LHCN-M2 (cell line): ENCODE measurements at places on chromosomes 16 and 17. TPM values are rescaled to one million over a fixed set of nuclear protein-coding genes. Genes with fewer than 3 reads are reported as not detected.

GRCh38 chr16:1665829-1666228 is 12.2 kb upstream of the JPT2 start:
- no peak for DNase-seq

DNA sequence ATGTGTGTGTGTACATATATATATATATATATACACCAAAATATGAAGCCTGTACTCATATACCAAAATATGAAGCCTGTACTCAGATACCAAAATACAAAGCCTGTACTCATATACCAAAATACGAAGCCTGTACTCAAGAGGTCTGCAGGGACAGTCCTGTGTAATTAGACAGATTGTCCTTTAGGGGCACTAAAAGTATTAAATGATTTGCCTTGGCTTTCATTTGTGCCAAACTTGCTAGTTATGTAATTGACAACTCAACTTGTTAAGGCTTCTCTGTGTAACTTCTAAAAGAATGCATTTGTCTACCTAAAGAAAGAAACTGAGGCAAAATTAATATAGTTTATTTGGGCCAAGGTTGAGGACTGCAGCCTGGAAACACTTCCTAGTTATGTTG is 30.8 kb upstream of the DHX40 start:
- peak; percentile 10 for DNase-seq

DNA sequence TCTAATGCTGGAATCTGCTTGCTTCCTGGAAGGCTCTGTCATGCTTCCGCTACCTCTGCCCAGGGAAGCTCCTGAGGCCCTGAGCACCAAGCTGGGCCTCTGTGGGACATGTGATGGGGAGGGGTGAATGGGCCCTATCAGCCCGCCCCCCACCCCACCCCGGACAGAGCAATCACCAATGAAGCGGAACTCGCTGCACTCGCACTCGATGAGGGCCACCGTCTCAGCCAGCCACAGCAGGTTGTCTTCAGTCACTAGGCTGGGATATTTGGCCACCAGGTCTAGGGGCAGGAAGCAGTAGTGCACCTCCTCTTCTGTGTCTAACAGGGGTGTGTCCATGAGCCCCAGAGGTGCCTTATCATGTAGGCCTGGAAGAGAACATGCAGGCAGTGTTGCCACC is 23.6 kb downstream of the KCTD19 start:
- no peak for DNase-seq

- DNase-seq, result peak; percentile 81
Measured at GRCh38 chr17:57622683-57623433, 122.2 kb downstream of the CCDC182 start.

GRCh38 chr17:10738521-10739258 is 8.9 kb upstream of the TMEM220 start:
- DNase-seq, result no peak

DNA sequence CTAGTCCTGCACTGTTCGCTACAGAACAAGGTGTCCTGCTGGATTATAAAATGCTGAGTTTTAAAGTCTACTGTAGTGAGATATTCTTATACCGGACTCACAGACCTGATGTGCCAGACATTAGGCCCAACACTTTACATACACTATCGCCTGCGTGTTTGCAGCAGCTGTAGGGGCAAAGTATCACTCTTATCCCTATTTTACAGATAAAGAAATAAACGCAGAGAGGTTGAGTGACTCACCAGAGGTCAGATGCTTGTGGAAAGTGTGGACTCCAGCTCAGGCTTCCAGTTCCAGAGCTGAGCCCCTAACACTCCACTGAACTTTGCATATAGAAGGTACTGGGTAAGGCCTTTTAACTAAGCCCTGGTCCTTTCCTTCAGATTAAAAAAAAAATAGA is 47.4 kb downstream of the PLXDC1 start:
- peak; percentile 22 for DNase-seq

- no peak for DNase-seq
Measured at GRCh38 chr16:85735225-85735635, 15.7 kb downstream of the C16orf74 start.

DNA sequence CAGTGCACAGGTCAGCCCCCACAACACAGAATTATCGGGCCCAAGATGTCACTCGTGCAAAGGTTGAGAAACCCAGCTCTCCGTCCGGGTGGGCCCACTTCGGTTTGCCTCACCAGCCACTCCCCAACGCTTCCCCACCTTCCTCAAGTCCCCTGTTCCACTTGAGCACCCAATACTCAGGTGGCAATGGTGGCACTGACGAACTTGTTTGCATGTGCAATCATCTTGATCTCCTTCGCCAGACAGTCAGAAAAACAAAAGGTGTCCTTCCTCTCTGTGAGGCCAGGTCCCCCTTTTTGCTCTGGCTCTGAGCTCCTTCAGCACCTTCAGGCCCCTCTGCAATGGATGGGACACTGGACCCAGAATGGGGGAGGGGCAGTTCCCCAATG is 3.7 kb downstream of the GGA2 start:
- no peak for DNase-seq

DNA sequence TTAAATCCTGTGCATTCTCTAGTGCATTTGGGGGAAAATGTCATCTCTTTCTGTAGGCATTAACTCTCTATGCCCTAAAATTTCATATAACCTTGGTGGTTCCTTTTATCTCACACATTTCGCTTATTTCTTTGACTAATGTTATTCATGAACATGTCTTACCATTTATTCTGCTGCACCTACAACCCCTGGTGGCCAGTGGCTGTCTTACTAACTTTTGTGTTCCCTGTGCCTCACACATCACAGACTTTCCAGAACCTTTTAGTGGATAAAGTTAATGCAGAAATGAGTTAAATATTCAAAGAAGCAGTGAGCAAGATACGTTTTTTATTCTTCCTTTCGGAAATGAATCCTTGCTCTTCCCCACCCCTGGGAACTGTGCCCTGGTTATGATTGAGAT is 111.9 kb downstream of the CDH13 start:
- DNase-seq, result no peak

DNA sequence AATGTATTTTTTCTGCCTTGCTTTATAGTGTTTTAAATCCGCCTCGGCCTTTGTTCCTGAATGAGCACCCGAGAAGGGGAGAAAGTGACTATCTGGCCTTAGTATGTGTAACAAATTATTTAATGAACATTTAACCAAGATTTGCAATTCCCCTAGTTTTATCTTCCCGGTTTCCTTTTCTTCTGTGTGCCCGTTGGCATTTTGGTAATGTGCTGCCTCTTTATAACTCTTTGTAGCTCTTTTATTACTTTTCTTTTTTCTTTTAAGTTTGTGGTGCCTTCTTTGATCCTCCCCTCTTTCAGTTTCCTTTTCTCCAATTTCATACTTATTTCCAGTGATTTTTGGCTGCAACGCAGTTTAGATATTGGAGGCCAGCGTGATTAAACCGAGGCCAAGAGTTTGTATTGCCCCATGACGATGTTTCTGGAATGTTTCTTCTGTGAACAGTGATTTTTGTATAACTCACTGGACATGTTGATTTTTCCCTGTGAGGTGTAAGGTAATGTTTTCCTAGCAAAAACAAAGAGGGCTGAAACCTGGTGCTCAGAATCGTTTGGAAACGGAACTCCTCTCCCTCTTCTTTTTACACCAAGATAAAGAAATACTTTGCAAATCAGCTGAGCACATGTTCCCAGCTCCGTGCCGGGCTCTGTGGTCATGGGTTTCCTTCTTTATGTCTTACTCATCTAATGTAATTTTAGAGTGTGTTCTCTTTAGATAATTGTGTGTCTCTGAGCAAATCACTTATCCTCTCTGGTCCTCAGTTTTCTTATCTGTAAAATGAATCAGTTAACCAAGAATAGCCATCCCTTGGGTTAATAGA is 344.3 kb downstream of the WWOX start:
- DNase-seq, result no peak

- no peak for DNase-seq
Measured at GRCh38 chr16:50605733-50606430, 57.7 kb downstream of the NKD1 start.

DNA sequence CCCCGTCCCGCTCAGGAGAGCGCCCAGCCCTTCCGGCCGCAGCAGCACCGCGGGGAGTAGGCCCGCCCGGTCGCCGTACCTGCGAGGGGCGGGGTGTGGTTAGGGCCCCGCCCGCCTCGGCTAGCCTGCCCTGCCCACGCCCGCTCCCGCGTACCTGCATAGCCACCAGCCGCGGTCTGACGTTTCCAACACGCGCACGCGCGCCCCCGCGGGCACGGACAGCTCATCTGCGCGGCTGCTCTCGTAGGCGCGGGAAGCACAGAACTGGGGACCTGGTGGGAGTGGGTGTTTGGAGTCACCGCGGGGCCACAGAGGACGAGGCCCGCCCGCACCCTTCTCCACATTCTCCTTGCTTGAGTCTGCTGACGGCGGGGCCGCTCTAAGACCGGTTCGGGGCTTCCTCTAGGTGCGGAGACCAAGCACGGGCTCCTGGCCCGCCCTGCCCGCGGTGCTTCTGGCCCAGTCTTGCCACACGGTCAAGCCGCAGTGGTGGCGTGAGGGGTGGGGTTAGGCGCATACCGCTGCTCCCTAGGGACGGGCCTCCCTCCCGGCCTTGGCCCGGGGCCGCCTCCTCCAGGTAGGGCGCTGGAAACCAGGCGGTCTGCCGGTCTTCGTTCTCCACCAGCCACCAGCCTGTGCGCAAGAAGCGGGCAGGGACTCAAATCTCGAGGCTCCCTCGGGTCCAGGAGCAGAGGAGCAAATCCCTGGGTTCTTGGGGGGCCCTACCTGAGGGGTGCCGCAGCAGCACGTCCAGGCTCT is 1.8 kb downstream of the NOXO1 start:
- DNase-seq, result no peak

DNA sequence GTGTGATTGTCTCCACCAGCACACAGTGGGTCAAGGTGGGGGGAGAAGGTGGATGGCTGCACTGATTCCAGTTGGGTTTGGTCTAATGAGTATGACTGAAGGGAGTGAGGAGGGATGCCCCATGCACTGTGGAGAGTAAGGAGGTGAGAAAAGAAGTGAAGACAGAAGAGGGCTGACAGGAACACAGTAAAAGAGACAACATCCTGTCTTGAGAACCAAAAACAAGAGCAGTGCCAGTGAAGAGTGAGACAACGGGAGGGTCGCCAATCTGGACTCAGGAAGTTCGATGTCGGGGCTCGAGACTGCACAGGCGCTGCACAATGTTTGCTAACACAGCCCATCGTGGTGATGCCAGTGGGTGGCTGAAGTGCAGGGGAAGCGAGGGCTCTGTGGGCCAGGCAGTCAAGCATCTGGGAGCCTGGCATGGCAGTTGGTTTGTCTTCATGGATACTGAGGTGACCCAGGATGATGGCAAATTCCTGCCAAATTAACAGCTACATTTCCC is 34.1 kb downstream of the DUSP14 start:
- DNase-seq, result no peak

DNA sequence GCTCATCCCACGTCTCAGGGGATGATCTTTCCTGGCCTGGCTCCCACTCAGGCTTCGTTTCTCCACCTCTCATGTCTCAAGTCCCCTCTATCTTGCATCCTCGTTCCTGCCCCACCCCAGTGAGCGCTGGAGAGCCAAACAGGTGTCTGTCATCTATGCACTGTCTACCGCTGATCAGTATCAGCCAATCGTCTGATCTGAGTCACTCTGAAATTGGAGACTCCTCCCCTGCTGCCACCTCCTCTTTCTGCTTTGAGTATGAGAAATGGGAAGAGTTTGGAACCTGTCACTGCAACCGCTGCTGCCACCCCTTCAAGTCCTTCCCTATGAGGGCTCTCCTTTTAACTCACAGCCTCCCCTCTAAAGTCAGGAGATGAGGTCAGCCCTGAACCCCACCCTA is 28.0 kb downstream of the FZD2 start:
- no peak for DNase-seq

- DNase-seq, result peak; percentile 58
Measured at GRCh38 chr17:49434821-49435670, 20.4 kb upstream of the PHB1 start.

- DNase-seq, result no peak
Measured at GRCh38 chr16:66984892-66985311, 3.5 kb upstream of the CES4A start.

DNA sequence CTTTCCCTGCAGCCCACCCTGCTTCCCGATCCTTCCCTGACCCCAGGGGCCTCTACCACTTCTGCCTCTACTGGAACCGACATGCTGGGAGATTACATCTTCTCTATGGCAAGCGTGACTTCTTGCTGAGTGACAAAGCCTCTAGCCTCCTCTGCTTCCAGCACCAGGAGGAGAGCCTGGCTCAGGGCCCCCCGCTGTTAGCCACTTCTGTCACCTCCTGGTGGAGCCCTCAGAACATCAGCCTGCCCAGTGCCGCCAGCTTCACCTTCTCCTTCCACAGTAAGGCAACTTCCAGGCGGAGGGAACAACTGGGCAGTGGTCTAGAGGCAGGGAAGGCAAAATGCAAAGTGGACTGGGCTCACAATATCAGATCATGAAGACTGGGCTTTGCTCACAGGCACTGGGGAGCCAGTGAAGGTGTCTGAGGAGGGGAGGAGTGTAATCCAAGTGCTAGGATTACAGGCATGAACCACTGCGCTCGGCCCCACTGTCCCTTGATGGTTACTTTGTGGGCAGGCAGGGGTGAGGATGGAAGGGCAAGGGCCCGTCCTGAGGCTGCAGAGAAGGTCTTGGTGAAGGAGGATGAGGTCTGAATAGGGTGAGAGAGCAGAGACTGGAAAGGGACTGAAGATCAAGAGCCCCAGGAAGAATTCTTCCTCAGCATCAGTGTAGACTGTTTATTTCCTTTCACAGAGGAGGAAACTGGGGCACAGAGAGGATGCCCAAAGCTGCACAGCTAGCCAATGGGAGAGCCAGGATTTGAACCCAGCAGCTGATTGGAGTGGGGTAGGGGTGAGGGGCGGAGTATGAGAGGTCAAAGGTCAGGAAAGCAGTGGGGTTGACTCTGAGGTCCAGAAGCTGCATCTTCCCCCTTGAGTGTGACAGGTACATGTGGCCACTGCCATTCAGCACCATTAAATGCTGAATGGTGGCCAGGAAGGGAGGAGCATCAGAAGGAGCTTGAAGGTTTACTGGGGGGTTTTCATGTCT is 16.5 kb upstream of the ADGRG3 start:
- DNase-seq, result no peak

- peak; percentile 92 for DNase-seq
Measured at GRCh38 chr17:38871247-38872015, 1.6 kb downstream of the LASP1 start.

The FBXL20 gene
- total RNA-seq, result 4.6 and 7.0 TPM in 2 replicates

The CCL14 gene
- total RNA-seq, result not detected in 2 replicates

The CRISPLD2 gene
- 2.6 and 3.0 TPM in 2 replicates for total RNA-seq

The CHST6 gene
- total RNA-seq, result 1.8 and 1.9 TPM in 2 replicates

The FBXW10B gene
- total RNA-seq, result 0.83 and 1.1 TPM in 2 replicates

The LIG3 gene
- total RNA-seq, result 19.2 and 24.4 TPM in 2 replicates

The METTL2A gene
- total RNA-seq, result 17.8 and 23.1 TPM in 2 replicates

The SOCS3 gene
- 29.3 and 32.8 TPM in 2 replicates for total RNA-seq

The SRCIN1 gene
- not detected in 2 replicates for total RNA-seq

The HS3ST3B1 gene
- total RNA-seq, result 6.9 and 7.7 TPM in 2 replicates

The IRX5 gene
- total RNA-seq, result 13.1 and 14.6 TPM in 2 replicates

The RNU2-1 gene
- total RNA-seq, result not detected in 2 replicates
